ENCODE measurements at places on chromosomes 7 and 10. TPM values are rescaled to one million over a fixed set of nuclear protein-coding genes. Genes with fewer than 3 reads are reported as not detected.
A peak's percentile ranks its signal among the peaks of the same experiment; 100 is the strongest.

The SAP25 gene
- 0.19 TPM for total RNA-seq

The LGI1 gene
- not detected for total RNA-seq

The H2AZ2 gene
- 572 TPM for total RNA-seq

The C10orf62 gene
- total RNA-seq = 0.38 TPM

The AOAH gene
- 0.53 TPM for total RNA-seq

The ARHGEF5 gene
- not detected for total RNA-seq

The TMEM130 gene
- total RNA-seq = 4.1 TPM

The GSTO2 gene
- total RNA-seq = 0.38 TPM

The CDH23 gene
- 0.29 TPM for total RNA-seq

The CDNF gene
- total RNA-seq = 1.2 TPM

The EN2 gene
- not detected for total RNA-seq

The ODAD2 gene
- total RNA-seq = 53.3 TPM

The EVX1 gene
- total RNA-seq = not detected

The FAM180A gene
- total RNA-seq = not detected

The GPR37 gene
- total RNA-seq = 1.3 TPM

The ARPC1B gene
- 731 TPM for total RNA-seq

The PRLHR gene
- not detected for total RNA-seq

DNA sequence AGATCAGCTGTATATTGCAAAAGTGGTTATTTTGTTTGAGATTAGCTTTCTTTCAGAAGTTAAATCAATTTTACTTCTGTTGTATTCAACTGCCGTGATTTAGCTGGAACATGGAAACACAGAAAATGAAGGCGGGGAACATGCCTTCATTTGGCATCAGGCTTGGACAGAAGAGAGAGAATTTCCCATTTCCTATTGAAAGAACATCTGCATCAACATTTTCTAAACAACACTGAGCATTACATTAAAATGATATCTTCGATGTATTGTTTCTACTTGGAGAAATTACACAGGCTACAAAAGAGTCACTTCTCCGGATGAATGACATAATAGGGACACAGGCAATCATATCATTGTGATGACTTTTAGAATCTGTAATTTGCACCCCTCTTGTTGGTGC, 46.6 kb upstream of the KLF6 start:
- DNase-seq = no peak

DNA sequence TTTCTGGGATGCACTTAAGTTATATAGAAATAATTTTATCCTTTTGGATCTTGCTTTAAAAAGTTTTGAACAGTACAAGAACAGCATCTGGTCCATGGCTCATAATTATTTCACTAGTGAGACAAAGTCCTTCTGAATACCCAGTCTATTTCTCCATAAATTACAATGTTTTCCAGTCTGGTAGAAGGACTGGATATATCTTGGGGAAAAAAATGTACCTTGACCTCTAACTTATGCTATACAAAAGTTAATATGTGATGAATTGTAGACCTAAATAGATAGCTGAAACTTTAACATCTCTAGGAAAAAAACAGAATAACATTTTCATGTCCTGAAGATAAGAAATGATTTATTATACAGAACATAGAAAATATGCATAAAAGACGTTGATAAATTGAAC, 88.5 kb downstream of the PPP1R9A start:
- DNase-seq = no peak

GRCh38 chr10:43237631-43238446, 29.0 kb downstream of the RASGEF1A start:
- no peak for DNase-seq

GRCh38 chr7:143487566-143487965, 9.9 kb downstream of the TAS2R41 start:
- DNase-seq = peak; percentile 11

- no peak for DNase-seq
Observed at GRCh38 chr10:93894516-93895378, 969 bp downstream of the SLC35G1 start.

DNA sequence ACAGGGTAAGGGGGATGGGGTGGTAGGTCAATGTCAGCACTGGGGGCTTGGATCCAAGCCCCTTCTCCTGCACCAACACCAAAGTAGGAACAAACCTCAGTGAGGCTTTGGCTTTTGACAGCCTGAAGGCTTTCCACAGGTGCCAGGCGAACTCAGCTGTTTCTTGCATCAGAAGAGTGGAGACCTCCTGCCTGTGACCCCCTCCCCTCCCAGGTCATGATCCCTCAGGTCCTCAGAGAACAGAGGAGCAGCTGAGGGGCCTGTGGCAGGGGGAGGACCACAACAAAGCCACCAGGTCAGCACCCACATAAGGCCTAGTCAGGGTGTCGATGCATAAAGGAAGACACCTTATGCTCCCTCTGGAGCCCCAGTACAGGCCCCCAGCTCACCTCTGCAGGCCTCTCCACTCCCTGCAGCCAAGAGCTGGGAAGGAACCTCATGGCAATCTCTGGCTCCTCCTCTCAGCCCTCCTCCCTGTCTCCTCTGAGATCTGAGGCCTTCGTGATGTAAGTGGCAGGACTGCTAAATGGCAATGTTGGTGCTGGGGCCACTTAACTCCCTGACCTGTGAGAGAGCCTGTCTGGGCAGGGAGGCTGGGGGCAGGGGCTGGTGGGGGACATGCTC, 19.1 kb upstream of the PRRT4 start:
- no peak for DNase-seq

DNA sequence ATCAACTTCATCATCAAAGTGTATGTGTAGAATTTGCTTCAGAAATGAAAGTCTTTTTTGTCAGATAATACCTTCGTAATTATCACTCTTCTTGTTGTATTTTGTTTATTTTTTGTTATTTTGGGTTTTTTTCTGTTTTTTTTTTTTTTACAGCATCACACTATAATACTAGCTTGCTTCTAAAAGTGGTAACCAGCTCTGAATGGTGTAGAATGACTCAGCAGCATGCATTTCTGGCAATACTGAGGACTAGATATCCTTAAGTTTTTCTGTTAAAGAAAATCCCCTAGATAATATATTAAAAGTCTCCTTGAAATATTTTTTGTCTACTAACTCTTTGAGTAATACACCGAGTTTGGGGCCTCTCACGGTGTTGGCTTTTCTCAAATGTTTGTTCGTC, 109.1 kb downstream of the LMBR1 start:
- DNase-seq = no peak

- no peak for DNase-seq
Observed at GRCh38 chr7:30890226-30890625, 21.4 kb upstream of the AQP1 start.

DNA sequence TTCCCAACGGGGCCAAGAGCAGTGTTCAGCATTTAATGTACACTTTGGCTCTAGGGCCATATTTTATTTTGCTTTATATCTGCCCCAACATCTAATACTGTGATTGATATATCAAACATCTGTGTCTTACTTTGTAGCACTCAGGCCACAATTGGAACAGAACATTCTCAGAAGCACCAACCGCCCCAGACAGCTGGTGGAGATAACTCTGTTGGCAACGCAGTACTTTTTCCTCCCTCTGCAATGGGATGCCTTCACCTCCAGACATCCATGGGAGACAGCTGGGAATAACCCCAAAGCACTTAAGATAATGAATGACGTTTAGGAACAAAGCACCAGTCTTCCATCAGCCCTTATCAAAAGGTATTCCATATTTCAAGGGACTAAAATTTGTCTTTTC, 57.4 kb downstream of the PIP4K2A start:
- no peak for DNase-seq

DNA sequence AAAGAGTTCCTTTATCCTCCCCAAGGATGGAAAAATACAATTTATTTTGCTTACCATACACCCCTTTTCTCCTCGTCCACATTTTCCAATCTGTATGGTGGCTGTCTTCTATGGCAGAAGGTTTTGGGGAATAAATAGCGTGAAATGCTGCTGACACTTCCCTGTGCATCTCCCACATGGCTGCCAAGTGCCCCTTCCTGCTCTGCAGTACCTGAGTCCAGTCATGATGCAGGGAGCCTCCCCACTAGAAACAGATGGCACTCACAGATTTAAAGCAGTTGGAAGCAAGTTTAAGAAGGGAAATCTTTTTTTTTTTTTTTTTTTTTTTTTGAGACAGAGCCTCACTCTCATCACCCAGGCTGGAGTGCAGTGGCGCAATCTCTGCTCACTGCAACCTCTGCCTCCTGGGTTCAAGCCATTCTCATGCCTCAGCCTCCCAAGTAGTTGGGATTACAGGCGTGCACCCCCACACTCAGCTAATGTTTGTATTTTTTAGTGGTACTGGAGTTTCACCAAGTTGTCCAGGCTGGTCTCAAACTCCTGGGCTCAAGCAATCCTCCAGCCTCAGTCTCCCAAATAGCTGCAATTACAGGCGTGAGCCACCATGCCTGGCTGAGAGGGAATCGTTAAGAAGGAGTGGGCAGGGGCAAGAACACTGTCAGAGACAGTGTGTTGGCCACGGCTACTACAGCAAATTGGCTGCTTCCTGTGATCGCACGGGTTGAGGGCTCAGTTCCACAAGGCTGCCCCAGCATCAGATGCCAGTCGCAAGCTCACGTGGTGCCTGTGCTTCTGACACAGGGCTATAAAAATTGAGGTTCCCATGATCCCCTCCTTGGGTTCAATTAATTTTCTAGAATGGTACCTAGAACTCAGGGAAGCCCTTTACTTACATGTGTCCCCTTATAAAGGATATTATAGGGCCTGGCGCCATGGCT, 5.3 kb upstream of the PILRA start:
- DNase-seq = no peak

- no peak for DNase-seq
Observed at GRCh38 chr7:48540746-48541145, 369.5 kb downstream of the ABCA13 start.

DNA sequence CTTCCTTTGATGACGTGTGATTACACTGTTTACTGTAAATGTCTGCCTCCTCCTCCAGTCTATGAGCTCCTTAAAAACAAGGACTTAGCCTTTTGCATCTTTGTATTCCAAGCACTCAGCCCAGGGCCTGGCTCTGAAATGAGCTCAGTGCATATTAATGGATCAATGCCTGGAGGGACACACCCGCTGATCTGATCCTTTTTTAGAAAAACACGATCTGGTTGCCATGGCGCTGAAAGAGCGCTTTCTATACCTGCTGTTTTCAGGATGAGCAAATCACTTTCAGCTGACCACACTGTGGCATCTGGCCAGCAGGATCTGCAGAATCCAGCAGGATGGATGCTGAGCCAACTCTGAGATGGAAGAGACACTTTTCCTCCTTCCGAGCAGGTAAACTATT, 37.8 kb upstream of the GARS1 start:
- peak; percentile 57 for DNase-seq

- DNase-seq = no peak
Observed at GRCh38 chr7:380711-381210, 90.8 kb downstream of the FOXL3 start.

GRCh38 chr7:142883145-142883544, 2.4 kb downstream of the TRPV6 start:
- no peak for DNase-seq

DNA sequence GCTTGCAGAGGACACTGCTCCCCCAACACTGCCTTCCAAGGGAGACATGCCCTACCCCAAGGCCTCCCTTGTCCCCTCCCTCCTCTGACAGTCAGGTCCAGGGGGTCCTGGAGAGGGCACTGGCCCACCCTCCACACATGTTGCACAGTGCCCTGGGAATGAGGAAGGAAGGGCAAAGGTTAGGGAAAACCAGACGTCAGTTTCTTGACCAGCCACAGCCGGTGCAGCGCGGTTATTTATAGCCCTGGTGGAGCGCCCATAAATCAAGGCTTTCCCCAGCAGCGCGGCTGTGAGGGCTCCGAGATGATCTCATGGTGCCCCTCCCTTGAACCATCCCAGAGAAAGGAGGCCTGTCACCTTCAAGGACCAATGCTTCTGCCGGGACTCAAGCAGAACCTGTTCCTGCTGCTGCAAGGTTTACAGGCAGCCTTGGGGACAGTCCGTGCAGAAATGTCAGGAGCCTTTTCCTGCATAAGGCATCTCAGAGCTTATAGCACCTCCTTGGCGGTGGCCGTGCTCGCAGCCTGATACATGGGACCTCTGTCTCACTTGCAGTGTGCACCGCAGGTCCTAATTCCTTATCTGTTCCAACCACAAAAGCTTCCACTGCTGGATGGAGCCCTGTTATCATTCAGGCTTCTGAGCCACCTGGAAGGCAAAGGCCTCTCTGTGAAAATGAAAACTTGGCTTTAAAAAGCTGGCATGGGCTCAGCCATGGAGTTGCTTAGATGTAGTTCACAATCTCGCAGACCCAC, 127.3 kb downstream of the LHPP start:
- peak; percentile 79 for DNase-seq

DNA sequence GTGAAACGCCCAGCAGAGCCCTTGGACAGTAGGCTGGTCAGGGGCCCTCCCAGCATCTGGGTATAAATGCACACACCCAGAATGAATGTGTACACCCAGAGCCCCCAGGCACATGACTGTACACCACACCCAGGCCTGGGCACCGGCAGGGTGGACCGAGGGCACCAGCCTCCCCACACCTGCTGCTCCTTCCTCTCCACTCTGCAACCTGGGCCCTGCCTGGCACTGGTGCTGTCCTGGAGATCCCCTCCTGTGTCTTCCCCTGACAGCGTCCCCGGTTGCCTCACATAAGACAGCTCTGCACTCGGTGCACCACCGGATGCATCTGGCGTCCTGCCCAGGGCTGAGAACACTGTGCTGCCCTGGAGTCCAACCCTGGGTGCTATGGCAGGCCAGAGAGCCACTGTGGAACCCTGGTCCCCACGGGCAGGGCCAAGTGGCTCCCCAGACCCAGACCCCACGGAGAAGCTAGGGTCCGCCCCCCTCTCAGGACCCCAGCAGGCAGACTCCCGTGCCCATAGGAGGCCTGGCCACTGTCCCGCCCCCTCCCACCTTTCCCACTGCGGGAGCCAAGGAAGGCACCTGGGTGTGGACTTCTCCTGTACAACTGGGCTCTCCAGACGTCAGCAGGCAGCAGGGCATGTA, 6.6 kb downstream of the RASGEF1A start:
- no peak for DNase-seq

GRCh38 chr10:127069436-127069835, 127.0 kb downstream of the INSYN2A start:
- no peak for DNase-seq

GRCh38 chr7:79770970-79771369, 317.5 kb upstream of the MAGI2 start:
- no peak for DNase-seq

DNA sequence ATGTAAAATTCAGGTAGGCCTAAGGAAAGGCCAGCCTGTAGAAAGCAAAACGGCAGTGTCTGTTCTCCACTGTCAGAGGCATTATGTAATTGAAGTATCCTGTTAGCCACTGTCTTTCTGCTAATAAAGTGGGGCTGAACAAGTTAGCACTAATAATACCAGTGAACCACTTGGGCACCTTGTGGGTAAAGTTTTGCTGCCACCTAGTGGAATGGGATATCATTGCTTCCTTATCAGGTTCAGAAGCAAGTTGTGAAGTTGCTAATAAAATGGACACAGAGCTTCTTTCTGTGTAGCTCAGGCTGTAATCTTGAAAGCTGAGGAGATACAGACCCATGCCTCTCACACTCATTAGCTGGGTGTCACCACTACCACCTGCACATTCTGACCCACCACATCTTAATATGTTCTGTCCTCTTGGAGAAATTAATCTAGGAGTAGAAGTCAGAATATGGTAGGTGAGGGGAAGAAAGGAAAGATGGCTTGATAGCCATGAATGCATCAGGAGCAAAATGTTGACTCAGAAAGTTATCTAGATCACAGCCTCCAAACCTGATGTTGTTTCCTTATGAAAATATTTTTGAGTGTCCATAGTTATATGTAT, 175.1 kb downstream of the SEPTIN7 start:
- DNase-seq = peak; percentile 81
